ENCODE measurements at places on chromosomes 4 and X. TPM values are rescaled to one million over a fixed set of nuclear protein-coding genes. Genes with fewer than 3 reads are reported as not detected.

ZFP42 gene
- not detected for total RNA-seq

SLC6A8 gene
- total RNA-seq = 0.16 TPM

GLRA3 gene
- not detected for total RNA-seq

- DNase-seq = no peak
These were observed 37.9 kb downstream of the LDB2 start for GRCh38 chr4:16860516-16860915.

DNA sequence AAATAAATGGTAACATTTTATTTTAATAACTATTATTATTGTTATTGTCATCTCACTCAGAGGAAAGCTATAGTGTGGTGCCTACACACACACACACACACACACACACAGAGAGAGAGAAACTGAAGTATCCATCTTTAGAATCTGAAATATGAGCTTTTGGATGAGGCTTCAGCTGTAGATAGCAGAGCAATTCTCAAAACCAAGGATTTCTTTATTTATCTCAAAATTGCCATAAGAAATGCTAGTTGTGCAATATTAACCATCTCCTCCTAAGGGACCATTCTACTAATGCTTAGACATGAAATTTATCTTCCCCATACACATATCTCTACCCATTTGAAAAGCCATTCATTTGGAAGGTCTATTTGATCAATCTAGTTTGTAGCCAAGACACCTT, 50.1 kb upstream of the SGMS2 start:
- DNase-seq = no peak

GRCh38 chrX:39000802-39001201, 199.5 kb downstream of the MID1IP1 start:
- no peak for DNase-seq

- no peak for DNase-seq
These were observed 302.9 kb downstream of the ARHGAP10 start for GRCh38 chr4:148034813-148035212.

DNA sequence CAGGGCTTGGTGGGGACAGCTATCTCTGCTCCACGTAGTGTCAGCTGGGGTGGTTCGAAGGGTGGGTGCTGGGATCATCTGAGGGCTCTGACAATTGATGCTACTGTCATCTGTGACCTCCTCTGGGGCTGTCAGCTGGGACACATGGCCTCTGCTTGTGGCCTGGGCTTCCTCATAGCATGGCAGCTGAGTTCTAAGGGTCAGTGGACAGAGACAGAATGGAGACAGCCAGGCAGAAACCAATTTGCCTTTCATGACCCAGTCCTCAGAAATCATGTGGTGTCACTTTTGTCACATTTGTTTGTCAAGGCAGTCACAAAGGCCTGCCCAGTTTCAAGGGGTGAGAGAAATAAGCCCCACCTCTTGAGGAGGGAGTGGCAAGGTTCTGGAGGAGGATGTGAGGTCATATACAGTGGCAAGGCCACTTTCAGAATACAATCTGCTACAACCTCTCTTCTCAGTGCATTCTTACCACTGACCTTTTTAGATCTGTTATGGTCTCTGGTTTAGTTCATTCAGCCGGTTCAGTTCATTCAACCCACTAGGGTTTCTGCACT, 103.6 kb upstream of the BCOR start:
- DNase-seq = no peak

GRCh38 chr4:79170077-79170476, 155.8 kb downstream of the NAA11 start:
- no peak for DNase-seq

DNA sequence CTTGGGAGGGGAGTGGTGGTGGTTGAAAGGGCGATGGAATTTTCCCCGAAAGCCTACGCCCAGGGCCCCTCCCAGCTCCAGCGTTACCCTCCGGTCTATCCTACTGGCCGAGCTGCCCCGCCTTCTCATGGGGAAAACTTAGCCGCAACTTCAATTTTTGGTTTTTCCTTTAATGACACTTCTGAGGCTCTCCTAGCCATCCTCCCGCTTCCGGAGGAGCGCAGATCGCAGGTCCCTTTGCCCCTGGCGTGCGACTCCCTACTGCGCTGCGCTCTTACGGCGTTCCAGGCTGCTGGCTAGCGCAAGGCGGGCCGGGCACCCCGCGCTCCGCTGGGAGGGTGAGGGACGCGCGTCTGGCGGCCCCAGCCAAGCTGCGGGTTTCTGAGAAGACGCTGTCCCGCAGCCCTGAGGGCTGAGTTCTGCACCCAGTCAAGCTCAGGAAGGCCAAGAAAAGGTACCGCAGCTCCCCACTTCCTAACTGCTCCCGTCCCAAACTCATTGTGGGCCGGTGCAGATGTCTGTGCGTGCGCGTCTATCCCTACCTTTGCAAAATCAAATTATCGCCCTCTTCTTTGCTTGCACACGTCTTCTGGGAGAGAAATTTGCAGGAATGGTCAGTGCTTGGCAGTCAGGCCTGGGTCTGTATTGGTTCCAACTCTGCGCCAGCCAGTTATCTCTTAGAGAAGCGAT, 533 bp downstream of the IL15 start:
- DNase-seq = no peak

DNA sequence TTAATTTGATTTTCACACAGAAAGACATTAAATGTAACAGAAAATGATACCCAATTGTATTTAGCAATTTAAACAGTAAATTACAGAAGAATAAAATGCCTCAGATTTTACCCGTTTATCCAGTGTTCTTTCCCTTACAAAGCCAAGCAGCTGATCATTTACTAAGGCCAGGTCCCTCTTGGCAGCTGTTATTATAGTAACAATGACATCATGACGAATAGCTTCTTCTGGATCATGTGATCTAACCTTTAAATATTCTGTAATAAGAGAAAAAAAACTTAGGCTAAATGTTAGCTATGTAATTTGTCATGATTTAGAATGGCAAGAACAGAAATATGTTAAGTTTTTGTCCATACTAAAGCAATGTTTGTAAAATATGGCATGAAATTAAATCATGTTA, 69.4 kb downstream of the PDS5A start:
- DNase-seq = no peak

Data from activated naive CD4-positive, alpha-beta T cell treated with anti-CD3 and anti-CD28 coated beads, Interleukin-2, amount 50 U/mL, for 72 hours (primary cell).